ENCODE measurements at places on chromosomes 12 and 14.

DNA sequence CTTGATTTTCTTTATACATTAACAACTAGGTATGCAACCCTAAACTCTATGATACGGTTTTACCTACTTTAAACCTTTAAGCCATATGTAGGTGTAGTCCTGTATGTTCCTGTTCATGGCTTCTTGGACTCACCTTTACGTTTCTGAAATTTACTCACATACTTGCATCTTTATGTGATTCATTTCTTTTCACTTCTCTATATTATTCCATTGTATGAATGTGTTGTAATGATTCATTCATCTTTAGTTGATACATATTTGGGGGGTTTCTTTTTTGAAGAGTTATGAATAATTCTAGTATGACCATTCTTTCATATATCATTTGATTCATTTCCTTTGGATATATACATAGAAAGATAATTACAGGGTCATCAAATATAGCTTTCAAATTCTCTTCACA is 2.4 kb upstream of the TAS2R50 start:
- no peak for DNase-seq

GRCh38 chr12:124705545-124706138 is 138.2 kb upstream of the NCOR2 start:
- no peak for DNase-seq

GRCh38 chr12:1373901-1374735 is 220.3 kb downstream of the FBXL14 start:
- DNase-seq, result no peak

GRCh38 chr14:101301011-101301410 is 260.3 kb upstream of the DIO3 start:
- DNase-seq, result no peak

GRCh38 chr12:53198486-53199110 is 8.5 kb downstream of the ITGB7 start:
- no peak for DNase-seq

DNA sequence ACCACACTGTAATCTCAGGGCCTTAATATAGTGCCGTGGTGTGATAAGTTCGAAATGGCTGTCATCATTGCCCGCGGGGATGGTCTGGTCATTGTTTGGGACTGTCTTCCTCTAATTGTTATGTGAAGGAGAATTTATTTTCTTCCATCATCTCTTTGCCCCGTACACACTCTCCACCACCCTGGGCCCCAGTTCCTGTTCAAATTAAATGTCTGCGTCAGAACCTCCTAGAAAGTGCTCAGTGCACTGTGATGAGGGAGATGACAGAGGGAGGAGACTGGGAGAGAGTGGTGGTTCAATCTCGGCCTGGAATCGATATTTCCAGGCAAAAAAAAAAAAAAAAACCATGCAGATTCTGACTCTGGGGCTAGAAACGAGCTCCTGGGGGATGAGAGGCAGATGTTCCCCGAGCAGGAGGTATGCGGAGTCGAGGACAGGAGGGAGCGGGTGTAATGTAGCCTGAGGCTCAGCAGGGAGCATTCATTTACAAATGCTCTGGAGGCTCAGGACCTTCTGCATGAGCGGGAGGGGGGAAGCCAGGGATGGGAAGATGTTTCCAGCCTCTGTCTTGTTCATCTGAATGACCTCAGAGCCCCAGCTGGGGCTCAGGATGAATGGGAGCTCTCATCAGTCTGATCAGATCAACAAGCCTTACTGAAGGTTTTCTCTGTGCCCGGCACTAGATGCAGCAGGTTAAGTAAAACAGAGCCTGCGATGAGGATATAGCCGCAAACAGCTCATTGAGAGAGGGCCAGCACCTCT is 219.5 kb downstream of the TBX5 start:
- no peak for DNase-seq

DNA sequence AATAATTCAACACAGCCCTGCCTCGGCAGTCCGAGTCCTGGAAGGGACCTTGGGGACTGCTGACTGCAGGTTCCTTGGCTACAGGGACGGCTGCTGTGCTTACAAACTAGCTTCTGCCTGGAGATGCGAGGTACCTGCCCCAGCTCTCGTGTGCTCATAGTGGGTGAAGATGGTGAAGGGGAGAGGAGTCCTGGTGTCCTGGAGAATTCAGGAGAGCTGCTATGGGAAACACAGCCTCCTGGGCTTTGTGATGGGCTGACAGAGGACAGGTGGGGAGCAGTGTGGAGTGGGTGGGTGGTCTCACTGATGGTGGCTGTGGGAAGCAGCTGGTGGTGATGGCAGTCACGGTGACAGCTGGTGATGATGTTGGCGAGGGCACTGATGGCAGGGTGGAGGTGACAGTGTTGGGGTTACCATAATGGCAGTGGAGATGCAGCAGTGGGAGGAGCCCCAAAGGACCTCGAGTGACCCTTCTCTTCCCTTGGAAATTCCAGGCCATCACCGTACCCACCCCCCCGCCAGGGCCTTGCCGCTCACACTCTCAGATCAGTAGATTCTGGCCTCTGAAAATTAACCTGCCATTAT is 32.8 kb downstream of the HVCN1 start:
- DNase-seq, result no peak

- DNase-seq, result peak; percentile 34
Measured at GRCh38 chr14:28608851-28609828, 157.4 kb upstream of the FOXG1 start.

GRCh38 chr12:34296143-34297041 is 274.1 kb downstream of the ALG10 start:
- DNase-seq, result no peak

DNA sequence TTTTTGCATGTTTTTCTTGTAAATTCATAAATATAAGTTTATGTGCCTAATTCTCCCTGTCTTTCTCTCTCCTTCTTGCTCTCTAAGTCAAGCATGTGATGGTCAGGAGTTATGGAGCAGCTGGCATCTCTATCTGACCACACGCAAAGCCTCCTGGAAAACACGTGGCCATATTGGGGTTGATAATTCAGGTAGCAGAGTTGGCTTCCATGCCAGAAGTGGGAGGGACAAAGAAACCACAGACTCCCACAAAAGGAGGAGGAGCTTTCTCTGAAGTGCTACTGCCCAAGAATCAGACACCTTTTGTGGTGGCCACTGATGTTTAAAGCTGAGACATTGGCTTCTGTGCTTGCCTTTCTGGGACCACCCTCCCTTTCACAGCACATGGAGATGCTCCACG is 517.6 kb upstream of the TMEM132C start:
- DNase-seq, result no peak

DNA sequence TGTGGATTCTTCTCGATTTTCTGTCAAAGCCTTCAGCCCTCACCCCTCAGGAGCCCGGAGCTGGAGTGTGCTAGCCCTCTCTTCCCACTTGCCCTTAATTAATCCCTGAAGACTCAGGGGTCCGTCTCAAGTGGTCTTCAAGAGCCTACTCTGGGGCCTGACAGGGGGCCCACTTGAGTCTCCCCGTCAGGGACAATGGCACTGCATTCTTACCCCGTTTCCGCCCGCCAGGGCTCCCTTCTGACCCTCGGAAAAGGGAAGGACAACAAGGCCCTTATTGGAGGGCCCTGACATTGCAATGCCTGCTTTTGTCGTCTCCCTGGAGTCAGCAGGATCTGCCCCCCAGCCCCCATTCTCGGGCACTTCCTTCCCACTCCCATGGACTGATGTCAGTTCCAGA is 34.4 kb downstream of the TBX3 start:
- DNase-seq, result no peak

- DNase-seq, result no peak
Measured at GRCh38 chr12:117002051-117002817, 91.5 kb downstream of the FBXW8 start.

DNA sequence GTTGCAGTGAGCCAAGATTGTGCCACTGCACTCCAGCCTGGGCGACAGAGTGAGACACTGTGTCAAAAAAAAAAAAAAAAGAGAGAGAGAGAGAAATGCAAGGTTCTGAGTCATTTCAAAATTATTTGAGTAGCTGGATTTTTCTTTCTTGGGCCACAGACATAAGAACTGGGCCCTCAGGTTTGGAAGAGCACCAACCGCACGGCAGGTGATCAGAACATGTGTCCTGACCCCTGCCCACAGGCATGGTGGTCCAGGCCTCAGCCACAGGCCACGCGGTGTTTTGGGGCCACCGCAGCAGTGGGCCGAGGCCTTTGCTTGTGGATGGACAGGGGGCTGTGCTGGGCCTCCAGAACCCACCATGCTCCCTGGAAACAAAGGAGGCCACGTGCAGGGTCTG is 126.7 kb downstream of the CALM1 start:
- DNase-seq, result no peak

DNA sequence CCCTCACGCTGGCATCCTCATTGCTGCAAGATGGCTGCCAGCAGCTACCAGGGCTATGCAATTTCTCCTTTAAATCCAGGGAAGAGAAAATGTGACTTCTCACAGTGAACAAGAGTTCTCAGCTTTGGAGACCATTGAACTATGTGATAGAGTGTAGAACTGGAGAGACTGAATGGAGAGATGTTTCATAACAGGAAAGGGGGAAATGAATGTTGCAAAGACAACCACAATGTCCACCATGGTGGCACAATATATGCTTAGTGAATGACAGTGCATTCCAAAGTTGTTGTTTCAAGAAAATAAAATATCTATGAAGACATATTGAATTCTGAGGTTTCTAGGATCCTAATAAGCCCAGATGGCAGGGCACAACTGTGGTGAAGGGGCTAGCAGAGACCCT is 13.2 kb upstream of the COCH start:
- no peak for DNase-seq

GRCh38 chr12:45730348-45731189 is 1.1 kb downstream of the ARID2 start:
- DNase-seq, result peak; percentile 61

GRCh38 chr14:50600849-50601248 is 40.9 kb downstream of the ATL1 start:
- DNase-seq, result no peak

GRCh38 chr14:76546426-76547221 is 170.7 kb downstream of the ESRRB start:
- DNase-seq, result peak; percentile 12

DNA sequence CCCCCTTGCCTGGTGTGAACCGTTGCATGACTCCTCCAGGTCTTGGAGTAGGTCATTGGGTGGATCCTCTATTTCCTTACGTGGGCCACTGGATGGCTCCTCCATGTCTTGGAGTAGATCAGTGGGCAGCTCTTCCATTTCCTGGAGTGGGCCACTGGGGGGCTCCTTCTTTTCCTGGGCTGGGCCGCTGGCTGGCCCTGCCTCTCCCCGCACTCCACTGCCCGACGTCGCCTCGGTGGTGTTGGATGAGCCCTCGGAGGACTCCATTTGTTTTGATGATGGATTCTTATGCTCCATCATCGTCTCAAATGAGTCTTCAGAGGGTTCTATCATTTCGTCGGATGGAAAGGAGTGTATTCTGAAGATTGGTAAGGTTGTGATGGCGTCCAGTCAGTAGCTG is 19.1 kb downstream of the RTL1 start:
- no peak for DNase-seq

GRCh38 chr14:68675233-68675577 is 117.7 kb downstream of the ZFP36L1 start:
- DNase-seq, result no peak

- no peak for DNase-seq
Measured at GRCh38 chr12:71008616-71009015, 88.1 kb upstream of the PTPRR start.

- DNase-seq, result no peak
Measured at GRCh38 chr12:107612508-107612907, 73.1 kb upstream of the PWP1 start.

DNA sequence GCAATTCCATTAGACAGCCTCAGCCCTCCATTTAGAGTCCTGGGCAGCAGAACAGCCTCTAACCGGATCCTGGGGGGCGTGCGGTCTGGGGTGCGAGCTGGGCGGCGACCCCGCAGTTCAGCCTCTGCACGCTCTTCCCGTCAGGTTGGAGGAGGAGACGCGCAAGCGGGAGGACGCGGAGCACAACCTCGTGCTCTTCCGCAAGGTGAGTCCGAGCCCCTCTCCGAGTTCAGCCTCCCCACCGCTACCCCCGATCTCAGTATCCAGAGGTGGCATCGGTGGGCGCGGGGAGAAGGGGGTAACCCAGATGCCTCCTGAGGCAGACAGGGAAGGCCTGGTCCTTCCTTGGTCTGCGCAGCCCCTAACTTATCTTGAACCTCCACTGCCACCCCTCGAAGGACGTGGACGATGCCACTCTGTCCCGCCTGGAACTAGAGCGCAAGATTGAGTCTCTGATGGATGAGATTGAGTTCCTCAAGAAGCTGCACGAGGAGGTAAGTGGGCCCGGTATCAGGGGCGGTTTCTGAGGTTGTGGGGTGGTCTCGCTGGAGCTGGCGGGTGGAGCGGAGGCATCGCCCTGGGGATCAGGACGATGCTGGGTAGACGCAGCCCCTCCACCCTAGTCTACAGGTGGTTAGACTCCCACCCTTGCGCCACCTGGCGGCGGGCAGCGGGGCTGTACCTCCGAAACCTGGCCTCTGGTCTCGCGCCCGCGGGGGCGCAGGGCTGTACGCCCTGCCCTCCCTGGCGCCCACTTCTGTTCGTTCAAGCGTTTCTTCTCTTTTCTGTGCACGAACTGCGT is 1.3 kb downstream of the PRPH start:
- peak; percentile 81 for DNase-seq

DNA sequence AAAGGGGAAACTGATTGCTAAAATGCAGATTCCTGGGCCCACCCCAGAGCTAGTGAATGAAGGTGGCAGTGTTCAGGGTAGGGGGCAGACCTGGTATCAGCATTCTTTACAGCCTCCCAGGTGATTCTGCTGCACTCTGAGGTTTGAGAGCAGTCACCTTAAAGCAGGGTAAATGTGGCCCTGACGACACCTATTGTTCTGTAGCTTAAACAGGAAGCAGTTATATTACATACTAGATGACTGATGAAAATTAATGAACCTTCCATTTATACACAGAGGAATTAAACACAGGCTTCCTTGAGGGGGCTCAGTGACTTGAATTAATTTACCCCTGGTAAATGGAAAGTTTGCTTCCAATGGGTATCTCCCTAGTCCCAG is 25.3 kb downstream of the NUAK1 start:
- no peak for DNase-seq

DNA sequence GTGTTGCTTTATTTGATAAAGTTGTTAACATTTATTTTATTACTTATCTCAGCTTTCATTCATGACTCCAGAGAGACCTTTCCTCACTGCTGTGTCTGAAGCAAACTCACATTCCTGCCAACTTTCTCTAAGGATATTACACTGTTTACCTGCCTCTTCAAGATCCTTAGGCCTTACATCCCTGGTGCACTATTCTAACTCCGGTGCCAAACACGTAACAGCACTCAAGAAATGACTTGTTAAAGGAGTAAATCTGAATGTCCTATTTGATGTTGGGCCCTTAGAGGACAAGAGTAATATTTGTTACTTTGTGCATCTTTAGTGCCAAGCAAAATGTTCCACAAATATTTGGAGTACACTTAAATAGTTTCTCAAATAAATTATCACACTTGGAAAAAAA is 324.1 kb upstream of the FLRT2 start:
- DNase-seq, result no peak

GRCh38 chr14:99158646-99159165 is 113.3 kb downstream of the BCL11B start:
- DNase-seq, result no peak
